ENCODE measurements at places on chromosomes 3 and 15.

GRCh38 chr3:144415492-144415891, 443.9 kb downstream of the DIPK2A start:
- DNase-seq, result no peak

GRCh38 chr3:195441476-195441991, 1.3 kb downstream of the ACAP2 start:
- DNase-seq, result no peak

- DNase-seq, result no peak
Observed at GRCh38 chr15:67685008-67685599, 140.2 kb upstream of the SKOR1 start.

DNA sequence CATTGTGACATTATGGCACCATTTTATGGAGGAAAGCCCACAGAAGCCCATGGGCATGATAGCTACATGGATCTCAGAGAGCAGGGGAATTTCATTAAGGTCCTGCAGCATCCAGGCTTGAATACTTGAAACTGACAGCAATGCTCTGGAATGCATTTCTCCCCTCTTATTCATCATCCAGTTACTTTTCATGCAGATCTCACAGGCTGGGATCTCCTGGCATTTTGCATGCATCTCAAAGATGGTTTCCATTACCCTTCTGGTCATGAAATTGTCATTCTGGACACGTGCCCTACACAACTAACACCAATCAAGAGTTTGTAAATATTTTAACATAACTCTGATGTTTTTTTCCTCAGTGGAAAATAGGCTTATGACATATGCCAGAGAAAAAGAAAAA, 32.4 kb downstream of the VGLL3 start:
- no peak for DNase-seq

GRCh38 chr3:18415839-18416238, 9.3 kb downstream of the SATB1 start:
- no peak for DNase-seq

DNA sequence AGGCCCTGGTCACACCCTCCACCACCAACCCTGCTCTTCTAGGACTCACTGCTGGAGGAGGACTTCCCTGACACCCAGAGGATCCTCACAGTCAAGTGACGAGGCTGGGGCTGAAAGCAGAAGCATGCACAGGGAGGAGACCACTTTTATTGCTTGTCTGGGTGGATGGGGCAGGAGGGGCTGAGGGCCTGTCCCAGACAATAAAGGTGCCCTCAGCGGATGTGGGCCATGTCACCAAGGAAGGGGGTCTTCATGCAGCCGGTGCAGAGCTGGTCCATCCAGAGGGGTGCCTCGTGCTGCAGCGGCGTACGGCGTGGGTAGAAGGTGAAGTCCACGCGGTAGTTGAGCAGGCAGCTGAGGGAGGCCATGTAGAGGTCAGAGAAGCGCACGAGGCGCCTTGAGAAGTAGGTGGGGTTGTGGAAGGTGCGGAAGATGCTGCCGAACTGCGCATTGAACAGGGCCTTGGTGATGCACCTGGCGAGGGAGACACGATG, 9.4 kb downstream of the NT5DC2 start:
- no peak for DNase-seq

DNA sequence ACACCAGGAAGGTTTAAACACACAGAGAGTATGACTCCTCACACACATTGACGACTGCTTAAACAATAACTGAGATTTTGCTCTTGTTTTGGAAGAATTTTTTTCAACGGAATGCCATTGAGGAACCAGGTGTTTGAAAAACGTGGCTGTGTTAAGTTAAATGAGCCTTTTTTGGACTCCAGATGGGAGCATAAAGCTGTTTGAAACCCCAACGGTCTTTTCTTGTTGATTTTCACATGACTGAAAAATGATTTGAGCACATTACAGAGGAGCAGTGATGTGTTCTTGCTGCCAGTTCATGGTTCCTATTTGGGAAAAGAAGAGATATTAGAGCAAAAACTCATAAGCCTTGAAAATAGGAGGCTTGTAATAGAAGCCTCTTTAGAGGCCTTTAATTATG, 97.8 kb upstream of the SELENOK start:
- DNase-seq, result no peak

- no peak for DNase-seq
Observed at GRCh38 chr15:34006381-34006780, 32.6 kb downstream of the AVEN start.

GRCh38 chr3:49869525-49870126, at the start of gene CAMKV:
CAMKV (minus strand) TSS chr3:49869906; CDS start chr3:49862388, 7,518 bp downstream.
- no peak for DNase-seq

GRCh38 chr3:88589138-88589537, 439.4 kb downstream of the C3orf38 start:
- no peak for DNase-seq

DNA sequence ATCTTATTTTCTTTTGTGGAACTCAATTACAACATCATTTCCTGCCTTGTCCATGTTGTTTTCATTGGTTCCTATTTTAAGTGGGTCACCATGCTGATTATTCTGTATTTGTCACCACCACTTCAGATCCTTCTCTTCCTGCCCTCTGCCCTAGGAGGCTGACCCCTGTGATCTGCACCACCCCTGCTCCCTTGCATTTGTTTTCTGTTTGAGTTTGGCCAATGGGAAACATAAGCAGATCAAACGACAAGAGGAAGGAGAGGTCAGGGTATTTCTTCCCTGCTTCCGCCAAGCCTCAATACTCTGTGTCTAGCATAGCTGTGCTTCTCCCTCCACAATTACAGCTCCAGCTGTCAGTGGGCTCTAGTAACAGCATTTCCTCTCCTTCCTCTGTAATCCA, 71.6 kb downstream of the IMPG2 start:
- DNase-seq, result no peak

GRCh38 chr3:130686833-130687232, 59.8 kb downstream of the PIK3R4 start:
- DNase-seq, result no peak

GRCh38 chr3:23999012-23999641, 54.0 kb downstream of the NR1D2 start:
- peak; percentile 36 for DNase-seq

DNA sequence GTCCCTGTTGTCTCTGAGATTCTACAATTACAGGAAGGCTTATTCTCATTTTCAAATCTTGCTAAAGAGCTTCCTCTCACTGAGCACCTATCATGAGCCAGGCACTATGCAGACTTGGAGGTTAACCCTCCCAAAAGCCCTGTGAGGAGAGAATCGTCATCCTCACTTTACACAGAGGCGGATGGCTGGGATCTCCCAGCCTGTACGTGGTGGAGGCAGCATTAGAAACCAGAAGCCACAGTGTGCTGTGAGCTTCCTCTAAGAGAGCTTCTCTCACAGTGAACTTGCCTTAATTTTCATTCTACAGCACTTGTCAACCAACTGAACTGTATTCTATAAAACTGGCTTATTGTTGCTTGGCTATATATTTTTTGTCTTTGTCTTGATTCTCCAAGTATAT, 6.1 kb upstream of the DGKG start:
- no peak for DNase-seq

DNA sequence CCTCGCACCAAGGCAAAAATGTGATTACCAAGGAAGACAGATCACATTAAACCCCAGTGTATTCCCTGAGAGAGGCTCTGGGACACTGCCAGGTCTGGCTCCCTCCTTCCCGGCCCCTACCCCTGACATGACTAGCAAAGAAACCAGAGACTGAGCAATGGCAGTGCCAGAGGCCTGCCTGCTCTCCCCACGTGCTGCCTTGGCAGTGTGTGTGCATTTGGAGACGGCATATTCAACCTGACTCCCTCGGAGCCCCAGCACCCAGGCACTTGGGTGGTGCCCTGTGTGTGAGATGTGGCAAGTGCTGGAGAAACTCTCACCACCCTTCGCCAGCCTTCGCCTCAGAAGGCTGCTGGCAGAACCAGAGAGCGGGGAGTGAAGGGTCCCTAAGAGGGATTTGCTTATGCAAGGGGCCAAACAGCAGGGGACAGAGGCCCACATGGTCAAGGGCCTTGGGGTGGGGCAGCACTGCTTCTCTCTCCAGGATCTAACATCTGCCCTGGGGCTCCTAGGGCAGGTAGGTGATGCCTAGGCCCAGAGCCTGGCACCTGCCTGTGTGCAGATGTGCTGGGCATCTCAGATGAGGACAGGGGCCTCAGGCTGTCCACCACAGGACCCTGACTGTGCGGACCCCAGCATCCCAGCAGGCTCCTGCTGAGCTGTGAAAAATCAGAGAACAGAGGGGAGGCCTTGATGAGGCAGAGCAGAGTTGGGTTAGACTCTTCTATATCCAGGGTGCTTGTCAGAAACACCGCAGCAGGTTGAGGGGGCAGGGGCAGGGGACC, 23.6 kb upstream of the PLXNA1 start:
- no peak for DNase-seq

GRCh38 chr3:31529421-31529820, 3.3 kb upstream of the STT3B start:
- no peak for DNase-seq

DNA sequence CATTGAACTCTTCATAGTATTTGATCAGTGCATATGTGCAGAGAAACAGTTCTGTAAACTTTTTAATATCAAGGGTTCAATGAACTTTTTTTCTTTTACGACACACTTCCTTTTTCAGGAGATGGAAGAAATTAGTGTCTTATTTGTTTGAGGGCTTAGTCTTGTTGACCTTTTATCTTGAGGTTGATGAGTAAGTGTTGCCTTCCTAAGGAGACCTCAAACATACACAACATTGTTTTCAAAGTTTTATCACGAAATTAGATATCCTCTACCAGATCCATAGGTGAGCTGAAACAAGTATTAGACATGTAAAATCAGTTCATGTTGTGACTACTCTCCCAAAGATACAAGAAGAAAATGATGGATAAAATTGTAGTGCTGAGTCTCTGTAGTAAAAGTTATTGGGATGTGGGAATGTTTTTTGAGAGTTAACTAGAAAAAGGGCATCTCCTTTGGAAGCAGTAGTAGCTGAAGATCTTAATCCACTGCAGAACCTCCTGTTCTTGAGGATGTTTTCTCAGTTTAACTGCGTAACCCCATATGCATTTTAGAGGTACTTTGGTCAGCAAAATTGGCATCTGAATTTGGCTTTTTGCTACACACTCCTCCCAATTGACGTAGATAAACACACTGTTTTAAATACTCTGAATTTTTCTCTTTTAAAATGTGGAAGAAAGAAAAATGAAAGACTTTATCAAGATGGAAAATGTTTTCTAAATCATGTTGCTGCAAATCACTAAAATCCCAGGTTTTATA, 116.8 kb downstream of the GALK2 start:
- DNase-seq, result no peak

DNA sequence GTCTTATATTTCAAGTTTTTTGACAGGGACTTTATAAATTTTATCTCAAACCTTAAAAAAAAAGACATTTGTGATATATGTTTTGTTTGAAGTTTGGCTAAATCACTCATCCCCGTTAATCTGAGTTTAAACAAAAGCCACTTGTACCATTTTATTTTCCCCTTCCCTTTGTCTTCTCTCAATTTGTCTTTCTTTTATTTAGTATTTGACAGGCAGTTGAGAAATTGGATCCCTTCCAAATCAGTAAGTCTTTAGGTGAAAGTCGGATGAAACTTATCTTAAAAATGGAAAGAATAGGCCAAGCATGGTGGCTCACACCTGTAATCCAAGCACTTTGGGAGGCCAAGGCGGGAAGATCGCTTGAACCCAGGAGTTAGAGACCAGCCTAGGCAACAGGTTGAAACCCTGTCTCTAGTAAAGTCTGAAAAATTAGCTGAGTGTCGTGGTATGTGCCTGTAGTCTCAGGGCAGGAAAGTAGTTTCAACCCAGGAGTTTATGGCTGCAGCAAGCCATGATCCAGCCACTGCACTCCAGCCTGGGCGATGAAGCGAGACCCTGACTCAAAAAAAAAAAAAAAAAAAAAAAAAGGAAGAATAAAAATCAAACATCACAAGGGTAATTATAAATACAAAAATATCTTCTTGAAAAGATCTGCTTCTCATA, 394.6 kb upstream of the TPM1 start:
- DNase-seq, result no peak

DNA sequence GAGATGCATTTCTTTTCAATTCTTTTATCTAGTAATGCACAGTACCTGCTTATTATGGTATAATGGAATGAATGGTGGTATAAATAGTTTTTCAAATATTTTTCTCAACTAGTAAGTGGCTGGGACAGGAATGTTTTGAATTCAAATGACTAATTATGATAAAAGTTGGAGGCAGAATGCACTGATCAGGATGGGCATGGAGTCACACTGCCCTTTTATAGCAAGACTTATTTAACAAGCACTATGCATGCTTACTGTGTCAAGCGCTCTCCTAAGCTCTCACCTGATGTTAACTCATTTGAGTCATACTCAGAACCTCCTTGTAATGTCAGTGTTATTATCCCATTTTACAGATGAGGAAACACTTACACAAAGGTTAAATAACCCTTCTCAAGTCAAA, 221.8 kb downstream of the FEZF2 start:
- DNase-seq, result no peak

DNA sequence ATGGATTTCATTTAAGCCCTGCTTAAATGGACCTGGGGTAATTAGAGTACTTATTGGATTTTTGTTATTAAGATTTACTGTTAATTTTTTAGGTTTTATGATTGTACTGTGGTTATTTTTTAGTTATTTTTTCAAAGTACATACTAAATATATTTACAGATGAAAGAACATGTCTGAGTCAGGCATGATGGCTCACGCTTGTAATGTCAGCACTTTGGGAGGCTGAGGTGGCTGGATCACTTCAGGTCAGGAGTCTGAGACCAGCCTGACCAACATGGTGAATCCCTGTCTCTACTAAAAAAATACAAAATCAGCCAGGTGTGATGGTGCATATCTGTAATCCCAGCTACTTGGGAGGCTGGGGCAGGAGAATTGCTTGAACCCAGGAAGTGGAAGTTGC, 16.2 kb upstream of the RPL24 start:
- no peak for DNase-seq

DNA sequence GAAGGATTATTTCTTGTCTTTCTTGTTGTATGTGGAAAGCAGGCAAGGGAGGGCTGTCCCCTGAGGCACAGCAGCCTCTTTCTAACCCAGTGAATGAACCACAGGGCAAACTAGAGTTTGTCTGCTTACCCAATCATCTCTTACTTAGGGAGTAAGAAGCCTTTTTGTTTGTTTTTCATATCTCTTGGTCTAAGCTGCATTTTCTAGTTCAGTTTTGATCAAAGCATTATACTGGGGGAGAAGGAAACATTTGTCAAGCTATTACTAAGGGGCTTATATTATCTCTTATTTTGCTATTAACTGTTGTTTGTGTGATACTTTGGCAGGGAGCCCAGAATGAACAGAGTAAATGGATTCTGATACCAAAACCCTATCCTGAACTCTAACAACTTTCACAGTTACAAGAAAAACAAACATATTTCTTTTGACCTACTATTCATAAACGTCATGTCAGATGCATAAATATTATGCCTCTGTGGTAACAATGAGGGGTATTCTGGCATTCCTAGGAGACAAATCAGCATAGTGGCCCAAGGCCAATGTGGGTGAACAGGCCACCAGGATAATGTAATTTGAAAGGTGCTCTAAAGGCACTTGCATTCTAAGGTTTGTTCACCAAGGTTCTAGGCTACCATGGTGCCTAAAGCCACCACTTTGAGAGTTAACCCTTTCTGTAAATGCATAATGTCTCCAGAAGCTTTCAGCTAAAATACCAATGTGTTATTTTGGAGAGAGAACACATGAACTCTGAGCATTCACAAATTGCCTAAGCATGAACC, 271.6 kb upstream of the ZPLD1 start:
- DNase-seq, result no peak

GRCh38 chr3:108486941-108487340, 23.5 kb downstream of the MYH15 start:
- no peak for DNase-seq
